T-helper 17 cell (primary cell): ENCODE measurements at places on chromosomes 16 and 17. TPM values are rescaled to one million over a fixed set of nuclear protein-coding genes. Genes with fewer than 3 reads are reported as not detected.

The COL1A1 gene
- 15.4 TPM for total RNA-seq

The PAM16 gene
- total RNA-seq = 41.4 TPM

The CA10 gene
- total RNA-seq = 0.96 TPM

The KRT25 gene
- total RNA-seq = not detected

The DNAI2 gene
- 4.2 TPM for total RNA-seq

The EVI2B gene
- total RNA-seq = 106 TPM

The TBC1D3K gene
- not detected for total RNA-seq

The KRT12 gene
- total RNA-seq = not detected

The HIGD1B gene
- total RNA-seq = not detected

The TERB1 gene
- total RNA-seq = not detected

The MT1H gene
- not detected for total RNA-seq

The KRTAP2-1 gene
- total RNA-seq = not detected

The SETD6 gene
- 24.7 TPM for total RNA-seq

The RAB37 gene
- 83.3 TPM for total RNA-seq

The TAT gene
- not detected for total RNA-seq

The TBC1D3I gene
- total RNA-seq = 0.67 TPM

The PRSS36 gene
- 0.10 TPM for total RNA-seq

The CCL7 gene
- not detected for total RNA-seq

The DPEP2 gene
- total RNA-seq = 51.2 TPM

The RBFOX1 gene
- not detected for total RNA-seq

The ALG1 gene
- total RNA-seq = 10.0 TPM

The OTOP3 gene
- total RNA-seq = not detected

The DYNLRB2 gene
- total RNA-seq = not detected

The CTRB1 gene
- total RNA-seq = not detected

The IL21R gene
- total RNA-seq = 17.6 TPM

The GGT6 gene
- not detected for total RNA-seq

The CDRT15L2 gene
- total RNA-seq = not detected

The CDK5R1 gene
- 8.2 TPM for total RNA-seq

The GLYR1 gene
- total RNA-seq = 108 TPM

The NKD1 gene
- total RNA-seq = 2.8 TPM

The NPB gene
- not detected for total RNA-seq

The CLDN6 gene
- total RNA-seq = not detected

The ZSCAN10 gene
- total RNA-seq = 0.26 TPM

The DCAKD gene
- total RNA-seq = 20.3 TPM
